SHP77 (cell line): ENCODE measurements at places on chromosomes 16 and 17.

DNA sequence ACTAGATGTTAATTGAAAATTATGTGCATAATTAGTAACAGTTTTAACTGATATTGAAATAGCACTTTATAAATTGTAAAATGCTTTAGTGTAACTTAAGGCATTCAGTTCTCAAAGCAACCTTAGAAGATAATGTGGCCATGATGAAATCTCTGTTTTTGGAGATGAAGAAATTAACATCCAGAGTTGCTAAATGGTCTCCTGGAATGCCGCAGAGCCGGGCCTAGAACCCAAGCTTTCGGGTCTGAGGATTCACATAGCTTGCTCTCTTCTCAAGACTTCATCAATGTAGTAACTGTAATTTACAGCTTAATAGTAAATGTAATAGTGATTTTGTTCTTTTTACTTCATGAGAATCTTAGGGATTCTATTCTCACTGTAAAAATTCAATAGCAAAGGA is 272.3 kb downstream of the HS3ST3A1 start:
- DNase-seq: no peak

GRCh38 chr16:23433261-23433920 is 19.6 kb downstream of the COG7 start:
- DNase-seq: no peak

- no peak for DNase-seq
These were observed 62.4 kb upstream of the PVALEF start for GRCh38 chr17:81102869-81103268.

- DNase-seq: no peak
These were observed 26.6 kb upstream of the KCNG4 start for GRCh38 chr16:84266451-84266850.

DNA sequence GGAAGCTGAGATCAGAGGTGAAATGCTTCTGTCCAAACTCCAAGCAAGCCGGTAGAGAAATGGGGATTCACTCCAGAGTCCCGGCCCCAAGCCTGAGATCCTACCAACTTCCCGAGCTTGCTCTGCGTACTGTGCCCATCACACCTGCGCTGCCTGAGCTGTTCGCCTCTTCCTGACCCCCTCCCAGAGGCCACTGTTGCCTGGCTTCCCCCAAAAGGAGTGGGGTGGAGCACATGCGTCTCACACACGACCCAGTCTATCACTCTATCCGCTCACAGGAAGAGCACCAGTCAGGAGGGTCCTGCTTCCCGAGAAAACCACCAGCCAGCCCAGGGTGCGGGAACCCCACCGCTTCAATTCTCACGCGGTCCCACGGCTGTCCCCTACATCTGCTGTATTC is 13.5 kb upstream of the C16orf95 start:
- DNase-seq: no peak

GRCh38 chr17:19342611-19343255 is 19.8 kb downstream of the B9D1 start:
- DNase-seq: no peak

DNA sequence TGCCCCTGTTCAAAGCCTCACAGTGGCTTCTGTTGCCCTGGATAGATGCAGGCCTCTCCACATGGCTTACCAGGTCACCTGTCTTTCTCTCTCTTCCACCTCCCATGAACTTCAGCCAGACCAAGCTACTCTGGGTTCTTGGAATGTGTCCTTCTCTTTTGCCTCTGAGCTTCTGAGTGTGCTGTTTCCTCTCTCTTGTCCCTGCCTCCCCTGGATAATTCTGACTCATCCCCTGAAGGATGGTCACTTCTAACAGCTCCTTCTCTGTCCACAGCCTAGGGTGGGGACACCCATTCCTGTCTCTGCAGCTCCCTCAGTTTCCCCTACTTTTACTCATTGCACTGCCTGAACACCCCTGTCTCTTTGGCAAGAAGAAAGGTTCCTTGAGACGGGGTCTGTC is 2.9 kb downstream of the GUCY2D start:
- no peak for DNase-seq

DNA sequence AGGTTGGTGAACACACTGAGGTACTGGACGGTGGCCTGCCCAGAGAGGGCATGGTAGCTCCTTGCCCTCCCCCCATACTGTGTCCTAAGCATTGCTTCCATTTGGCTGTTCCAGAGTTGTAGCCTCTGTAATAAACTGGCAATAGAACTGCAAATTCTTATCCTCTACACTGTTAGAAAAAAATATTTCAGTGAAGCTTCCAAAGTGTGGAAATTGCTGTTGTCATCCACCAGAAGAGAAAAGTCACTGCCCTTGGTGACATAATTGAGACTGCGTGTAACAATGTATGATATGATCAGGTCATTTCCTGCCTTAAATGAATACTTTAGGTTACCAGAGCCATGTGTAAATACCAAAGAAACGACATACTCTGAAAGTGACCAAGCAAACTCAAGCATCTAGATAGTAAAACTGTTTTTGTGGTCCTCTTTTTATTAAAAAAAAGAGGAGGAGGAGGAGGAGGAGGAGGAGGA is 65.9 kb downstream of the CEP95 start:
- DNase-seq: no peak
